ENCODE measurements at places on chromosomes 1 and 21. TPM values are rescaled to one million over a fixed set of nuclear protein-coding genes. Genes with fewer than 3 reads are reported as not detected.

DNA sequence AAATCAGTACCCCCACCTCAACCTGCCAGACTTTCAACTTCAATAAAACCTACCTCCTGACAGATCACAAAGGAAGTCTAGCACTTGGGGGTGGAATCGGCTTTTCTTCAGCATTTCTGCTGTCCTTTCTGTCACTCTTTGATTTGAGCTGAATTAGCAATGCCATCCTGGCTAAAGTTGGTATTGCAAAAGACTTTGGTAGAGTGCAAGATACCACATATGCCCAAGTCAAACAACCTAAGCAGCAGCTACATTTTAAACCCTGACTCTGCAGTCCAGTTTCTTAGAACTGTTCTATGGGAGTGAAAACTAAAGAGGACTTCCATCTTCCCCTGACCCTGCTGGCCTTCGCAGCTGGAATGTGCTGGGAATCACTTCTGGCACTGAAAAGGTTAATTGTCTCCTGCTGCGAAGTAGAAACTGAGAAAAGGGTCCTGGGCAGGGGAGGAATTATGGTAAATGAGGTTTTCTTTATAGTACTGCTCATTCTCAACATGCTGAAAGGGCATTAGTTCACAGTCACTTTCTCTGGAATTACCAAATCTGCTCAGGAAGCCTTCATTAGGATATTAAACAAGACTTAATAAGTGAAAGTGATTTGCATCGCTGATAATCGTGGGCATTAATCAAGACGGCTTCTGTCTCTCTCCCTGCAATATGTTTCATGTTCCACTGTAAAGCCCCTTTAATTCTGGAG, 126.2 kb upstream of the SMYD2 start:
- no peak for DNase-seq

DNA sequence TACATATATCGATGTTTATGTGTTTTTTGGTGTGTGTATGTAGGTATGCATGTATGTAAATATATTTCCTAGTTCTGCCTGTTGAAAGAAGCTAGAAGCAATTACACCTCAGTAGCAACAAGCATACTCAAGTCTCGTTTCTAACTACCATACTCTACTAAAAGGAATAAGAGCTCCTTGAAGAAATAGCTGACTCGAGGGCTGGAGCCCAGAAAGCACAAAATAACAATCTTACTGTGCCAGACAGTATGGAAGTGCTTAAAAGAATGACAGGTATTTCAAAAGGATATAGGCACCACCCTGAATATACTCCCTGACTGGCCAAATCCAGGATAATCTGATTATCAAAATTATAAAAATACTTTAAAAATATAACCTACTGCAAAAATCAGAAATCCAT, 23.2 kb downstream of the FUBP1 start:
- DNase-seq: no peak

- no peak for DNase-seq
Measured at GRCh38 chr1:193417403-193417802, 231.0 kb upstream of the B3GALT2 start.

DNA sequence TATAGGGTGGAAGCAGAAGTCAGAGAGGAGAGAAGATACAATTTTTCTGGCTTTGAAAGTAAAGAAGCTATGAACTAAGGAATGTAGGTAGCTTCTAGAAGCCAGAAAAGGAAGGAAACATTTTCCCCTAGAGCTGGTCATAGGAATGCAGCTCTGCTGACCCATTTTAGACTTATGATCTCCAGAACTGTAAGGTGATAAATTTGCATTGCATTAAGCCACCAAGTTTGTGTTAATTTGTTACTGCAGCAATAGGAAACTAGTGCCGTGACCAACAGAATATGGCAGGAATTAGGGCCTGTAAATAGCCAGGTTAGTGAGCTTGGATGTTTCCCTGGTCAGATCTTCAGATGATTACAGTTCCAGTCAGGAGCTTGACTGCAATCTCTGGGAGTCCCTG, 244.3 kb upstream of the C1orf105 start:
- DNase-seq: no peak

DNA sequence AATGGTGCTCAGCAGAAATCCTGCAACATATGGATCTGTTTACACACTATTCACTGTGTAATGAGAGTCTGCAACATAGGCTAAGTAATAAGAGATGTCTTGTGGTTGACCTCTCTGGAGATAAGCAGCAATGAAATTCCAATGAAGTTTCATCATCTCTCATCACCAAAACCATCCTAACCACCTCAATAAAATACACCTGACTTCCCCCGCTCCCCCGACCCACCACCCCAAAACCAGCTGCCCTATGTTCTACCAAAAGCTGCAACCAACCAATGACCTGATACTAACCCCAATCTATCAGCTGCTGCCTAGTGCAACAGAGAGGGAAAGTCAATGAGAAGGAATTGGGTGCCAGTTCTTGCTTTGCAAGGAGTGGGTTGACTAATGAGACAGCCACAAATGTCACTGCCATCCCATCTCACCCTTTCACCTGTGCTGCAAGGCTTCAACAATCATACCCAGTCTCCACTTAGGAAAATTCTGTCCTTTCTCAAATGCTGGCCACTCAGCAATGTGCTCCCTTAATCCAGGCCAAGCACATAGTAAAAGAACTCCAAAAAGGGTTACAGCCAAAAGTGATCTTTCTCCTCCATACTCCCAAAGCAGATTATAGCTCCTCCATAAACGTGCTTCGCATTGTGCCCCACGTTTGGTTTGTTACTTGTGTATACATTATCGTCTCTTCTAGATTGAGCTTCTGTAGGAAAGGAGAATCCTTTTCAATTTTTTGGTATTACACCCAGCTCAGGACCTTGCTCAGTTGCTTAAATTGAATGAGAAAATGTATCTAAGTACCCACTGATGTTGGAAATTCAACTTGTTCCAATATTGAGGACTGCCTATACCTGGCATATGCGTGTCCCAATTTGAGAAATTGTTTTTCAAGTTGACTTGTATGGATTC, 29.0 kb downstream of the MRPL39 start:
- DNase-seq: no peak

- no peak for DNase-seq
Measured at GRCh38 chr1:10361515-10361914, 37.3 kb upstream of the PGD start.

DNA sequence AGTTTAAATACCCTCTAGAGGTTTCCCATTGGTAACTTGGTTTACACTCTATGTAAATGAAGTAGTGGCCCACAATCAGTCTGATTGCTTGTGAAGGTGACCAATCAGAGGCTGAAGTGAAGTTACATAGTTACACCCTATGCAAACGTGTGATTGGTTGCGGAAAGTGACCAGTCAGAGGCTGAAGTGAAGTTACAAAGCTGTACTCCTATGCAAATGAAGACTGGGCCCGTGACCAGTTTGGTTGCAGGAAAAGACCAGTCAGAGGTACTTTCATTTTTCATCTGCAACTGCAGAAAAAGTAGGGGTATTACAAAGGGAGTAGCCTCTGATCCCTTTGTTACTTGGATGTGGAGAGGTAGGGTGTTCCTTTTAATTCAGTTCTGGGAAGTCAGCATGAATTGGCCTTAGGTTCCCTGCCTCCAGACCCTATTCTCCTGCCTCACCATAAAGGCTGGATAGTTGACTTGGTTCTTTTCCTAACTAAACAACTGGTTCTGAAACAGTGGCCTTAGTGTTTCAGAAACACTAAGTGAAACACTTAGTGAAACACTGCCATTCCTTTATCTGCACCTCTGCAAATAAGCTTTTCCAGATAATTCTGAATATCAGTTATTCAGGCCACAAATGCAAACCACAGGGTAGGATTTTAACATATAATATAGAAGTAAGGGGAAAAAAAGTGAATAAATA, 39.3 kb downstream of the MAGI3 start:
- no peak for DNase-seq

DNA sequence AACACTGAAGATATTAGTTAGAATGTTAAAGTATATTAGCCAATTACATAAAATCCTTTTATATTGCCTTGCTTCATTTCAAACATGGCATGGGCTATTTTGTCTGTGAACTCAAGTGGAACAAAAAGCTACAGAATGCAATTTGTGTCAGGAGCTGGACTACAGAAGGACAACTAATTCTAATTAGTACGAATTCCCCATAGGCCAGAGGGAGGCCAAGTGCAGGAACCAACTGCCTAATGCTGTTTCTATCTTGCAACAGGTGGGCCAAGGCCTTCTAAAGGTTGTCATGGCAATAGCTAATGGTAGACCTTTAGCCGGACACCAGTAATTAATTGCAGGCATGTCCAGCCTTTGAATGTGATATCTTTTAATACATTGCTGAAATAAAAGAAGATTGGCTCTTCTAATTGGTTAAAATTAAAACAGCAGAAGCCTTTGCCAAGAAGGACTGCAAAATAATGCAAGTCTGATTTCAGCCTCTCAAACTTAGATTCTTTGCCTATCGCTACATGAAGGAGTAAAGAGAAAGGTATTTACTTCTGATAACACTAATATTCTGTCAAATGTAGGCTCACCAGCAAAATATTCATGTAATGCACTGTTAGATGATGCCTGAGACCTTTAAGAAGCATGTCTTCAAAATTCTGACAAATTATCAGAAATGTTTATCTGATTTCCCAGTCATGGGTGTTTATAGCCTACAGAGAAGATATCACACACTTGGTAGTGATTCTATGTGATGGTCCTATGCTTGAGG, 232.1 kb downstream of the LMO4 start:
- no peak for DNase-seq

DNA sequence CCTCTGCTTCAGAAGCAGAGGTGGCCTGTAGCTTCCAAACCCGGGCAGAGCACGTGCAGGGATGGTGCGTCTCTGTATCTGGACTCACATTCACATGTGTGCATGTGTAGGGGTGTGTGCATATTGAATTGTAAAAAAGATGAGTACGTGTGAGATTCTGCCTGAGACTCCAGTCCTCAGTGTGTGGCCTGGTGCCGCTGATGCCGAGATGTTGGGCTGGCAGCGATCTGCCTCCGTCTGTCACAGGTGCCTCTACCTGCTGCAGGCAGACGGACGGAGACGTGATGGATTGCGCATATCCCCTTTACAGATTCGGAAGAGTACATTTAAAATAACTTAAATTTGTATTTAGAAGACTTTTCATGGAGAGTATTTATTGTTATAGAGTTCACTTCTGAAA, 53.6 kb downstream of the ADARB1 start:
- no peak for DNase-seq

MATN1 gene
- not detected for total RNA-seq

COL6A2 gene
- total RNA-seq: 23.9 TPM

CD34 gene
- total RNA-seq: not detected
